ENCODE measurements at places on chromosomes 7 and 10. TPM values are rescaled to one million over a fixed set of nuclear protein-coding genes. Genes with fewer than 3 reads are reported as not detected.

DNA sequence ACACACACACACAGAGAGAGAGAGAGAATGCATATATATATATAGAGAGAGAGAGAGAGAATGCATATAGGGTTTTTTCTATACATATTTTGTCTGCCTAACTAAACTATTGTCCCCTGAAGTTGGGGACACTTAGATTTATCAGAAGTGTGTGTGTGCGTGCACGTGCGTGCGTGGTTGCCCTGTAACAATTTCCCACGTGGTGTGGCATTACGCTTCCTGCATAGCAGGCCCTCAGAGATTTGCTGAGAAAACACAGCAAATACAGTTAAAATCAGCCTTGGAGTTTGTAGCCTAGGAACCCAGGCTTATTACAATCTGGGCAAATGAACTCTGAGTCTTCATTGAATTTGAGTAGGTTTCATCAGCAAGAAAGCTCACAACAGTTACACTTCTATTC lies 14.7 kb downstream of the RNF32 start:
- DNase-seq, result no peak

DNA sequence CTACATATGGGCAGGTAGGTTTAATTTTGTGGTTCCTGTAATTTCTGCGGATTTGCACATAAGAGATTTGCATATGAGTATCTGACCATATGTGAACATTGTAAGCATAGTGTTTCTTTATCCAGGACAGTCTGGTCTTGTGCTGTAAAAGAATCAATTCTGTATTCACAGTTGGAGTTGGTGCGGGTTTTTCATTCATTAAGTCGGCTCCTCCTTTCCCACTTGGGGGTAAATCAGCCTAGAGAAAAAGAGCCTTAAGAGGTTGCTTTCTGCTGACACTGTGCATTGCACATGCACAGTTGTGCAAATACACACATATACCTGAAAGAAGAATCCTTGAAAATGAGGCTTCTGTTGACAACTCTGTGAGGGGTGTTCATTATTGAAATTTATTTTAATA lies 6.1 kb upstream of the CYP26C1 start:
- DNase-seq, result no peak

GRCh38 chr10:63666836-63667383 lies 145.7 kb downstream of the REEP3 start:
- DNase-seq, result no peak

DNA sequence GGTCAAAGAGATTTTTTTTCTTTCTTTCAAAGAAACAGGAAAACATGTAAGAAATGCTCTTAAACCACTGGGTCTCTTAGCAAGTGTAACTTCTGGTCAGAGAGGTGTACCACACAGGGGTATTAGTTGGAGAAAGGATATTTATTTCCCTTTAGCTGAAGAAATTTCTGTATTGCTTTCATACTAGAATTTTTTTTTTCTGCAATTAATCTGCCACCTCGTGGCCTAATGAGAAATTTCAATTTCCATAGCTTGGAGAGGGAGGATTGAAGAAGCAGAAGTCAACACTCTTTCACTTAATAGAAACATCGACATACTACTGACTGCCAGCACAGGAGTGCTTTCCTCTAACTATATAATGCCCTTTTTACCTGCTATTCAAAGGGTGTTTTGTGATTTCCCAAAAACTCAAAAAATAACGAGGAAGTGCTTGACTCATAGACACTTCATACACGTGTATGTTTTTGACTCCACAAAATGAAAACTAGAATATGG lies 177.6 kb upstream of the NAMPT start:
- DNase-seq, result peak; percentile 76

LIPJ gene
- total RNA-seq, result not detected

DNA sequence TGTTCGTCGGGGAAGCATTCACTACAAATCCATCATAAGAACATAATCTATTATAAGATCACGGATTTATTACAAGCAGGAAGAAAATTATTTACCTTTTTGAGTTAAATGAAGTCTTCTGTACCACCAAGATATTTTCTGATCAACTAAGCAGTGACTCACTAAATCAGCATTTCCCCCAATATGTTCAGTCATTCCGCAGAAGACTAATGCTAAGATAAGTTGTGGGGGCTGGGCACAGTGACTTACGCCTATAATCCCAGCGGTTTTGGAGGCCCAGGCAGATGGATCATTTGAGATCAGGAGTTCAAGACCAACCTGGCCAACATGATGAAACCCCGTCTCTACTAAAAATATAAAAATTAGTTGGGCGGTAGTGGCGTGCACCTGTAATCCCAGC lies 144.2 kb upstream of the EGR2 start:
- DNase-seq, result no peak

DNA sequence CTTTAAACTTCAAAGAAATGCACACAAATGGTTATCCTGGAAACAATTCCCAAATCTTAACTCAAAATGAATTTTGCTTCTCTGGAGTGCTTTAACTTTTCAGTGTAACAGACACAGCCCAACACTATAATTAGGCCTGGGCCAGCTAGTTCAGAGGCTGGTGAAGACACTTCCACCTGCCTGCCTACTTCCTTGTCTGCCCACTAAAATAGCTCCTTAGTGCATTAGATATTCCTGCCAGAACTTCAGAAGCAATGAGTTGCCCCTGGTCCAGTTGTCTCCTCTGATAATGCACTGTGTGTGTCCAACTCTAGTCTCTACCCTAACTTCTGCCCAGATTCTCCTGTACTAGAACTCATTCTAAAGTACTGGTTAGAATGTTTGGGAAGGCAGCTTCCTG lies 150.9 kb upstream of the PRSS58 start:
- no peak for DNase-seq

PNLIPRP2 gene
- total RNA-seq, result not detected

DNA sequence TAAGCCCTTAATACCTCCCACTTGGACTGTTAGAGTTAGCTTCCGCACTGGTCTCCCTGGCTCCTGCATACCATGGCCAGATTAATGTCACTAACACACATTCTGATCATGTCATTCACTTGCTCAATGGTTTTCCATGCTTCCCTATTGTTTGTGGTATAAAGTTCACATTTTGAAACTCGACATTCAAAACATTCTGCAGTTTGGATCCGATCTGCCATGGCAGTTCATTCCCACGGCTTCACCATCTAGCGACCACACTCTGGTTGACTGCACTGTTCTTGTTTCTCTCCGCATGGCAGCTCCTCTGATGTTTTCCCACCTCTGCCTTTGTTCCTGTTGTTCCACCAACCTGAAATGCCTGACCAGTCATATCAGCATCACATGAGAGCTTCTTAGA lies 87.4 kb upstream of the WAC start:
- no peak for DNase-seq

- DNase-seq, result no peak
Observed at GRCh38 chr10:125482108-125482507, 200.9 kb downstream of the TEX36 start.

GRCh38 chr7:5404421-5404826 lies 19.2 kb downstream of the TNRC18 start:
- DNase-seq, result no peak

DNA sequence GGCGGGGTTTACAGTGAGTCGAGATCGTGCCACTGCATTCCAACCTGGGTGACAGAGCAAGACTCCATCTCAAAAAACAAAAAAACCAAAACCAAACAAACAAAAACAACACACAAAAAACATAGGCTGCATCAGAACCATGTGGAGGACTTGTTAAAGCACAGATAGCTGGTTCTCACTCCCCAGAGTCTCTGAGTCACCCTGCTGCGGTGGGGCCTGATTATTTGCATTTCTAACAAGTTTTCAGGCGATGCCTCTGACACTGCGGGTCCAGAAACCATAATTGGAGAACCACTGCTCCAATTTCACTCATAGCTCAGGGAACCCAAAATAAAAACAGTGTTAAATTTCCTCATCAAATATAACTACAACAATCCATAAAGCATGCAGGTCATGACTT lies 816.7 kb downstream of the MAGI2 start:
- no peak for DNase-seq

EBLN1 gene
- total RNA-seq, result not detected

ATOH7 gene
- not detected for total RNA-seq

CNOT4 gene
- total RNA-seq, result 25.9 TPM

DNA sequence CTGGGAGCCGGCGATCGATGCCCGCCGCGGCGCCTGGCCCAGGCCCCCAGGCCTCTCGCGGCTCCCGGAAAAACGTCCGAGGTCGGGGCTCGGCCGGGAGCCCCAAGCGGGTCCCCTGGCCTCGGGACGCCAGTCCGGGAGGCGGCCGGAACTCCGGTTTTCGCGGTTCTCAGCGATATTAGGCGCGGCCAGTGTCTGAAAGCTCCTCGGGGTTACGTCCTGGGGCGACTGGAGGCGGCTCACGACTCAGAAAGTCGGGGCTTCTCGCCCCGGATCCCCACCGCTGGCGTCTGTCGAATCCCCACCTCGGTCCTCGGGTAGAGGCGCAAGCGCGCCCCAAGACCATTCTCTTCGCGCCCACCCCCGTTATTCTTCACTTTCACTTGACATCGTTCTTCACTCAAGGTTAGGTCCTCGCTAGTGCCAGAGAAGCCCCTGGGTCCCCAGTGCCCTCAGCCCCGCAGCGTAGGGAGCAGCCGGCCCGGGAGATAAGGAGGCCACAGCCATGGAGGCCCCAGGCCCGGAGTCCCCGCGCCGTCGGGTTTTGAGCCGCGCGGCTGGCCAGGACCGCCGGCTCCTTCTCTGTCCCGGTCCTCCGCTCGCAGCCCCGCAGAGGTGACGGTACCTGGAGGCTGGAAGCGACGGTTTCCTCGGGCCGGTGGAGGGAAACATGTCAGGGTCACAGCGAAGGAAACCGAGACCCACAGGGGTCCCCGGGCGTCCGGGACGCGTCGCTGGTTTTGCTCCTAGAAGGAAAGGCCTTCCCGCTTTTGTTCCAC lies 35.2 kb upstream of the EBLN1 start:
- DNase-seq, result no peak

GRCh38 chr7:7271094-7271874 lies 88.9 kb downstream of the C1GALT1 start:
- DNase-seq, result no peak

DNA sequence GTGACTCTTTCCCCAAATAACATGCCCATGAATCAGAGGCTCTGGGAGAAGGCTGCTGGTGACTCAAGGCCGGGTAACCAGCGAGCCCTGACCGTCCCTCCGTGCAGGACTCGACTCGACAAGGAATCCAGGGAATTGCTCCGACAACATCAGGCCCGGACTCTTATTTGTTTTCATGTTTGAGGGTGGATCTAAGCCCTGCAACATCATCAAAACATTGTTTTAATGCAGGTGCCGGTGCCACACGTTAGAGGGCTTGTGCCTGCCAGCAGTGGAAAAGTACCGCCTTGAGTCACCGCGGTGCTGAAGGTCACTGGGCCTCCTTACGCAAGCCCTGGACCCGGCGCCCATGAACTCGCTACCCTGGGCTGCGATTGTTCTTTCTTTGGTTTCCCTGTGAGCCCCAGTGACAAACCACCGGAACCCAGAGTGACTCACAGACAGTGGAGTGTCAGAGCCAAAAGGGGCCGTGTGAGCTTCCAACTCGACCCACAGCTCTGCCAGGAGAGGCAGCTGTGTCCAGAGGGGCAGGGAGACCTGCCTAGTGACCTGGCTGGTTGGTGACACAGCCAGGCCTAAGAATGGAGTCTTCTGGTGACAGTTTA lies 139.4 kb upstream of the SHH start:
- DNase-seq, result no peak

- DNase-seq, result no peak
Observed at GRCh38 chr10:74432841-74433594, 282.0 kb downstream of the ADK start.

GRCh38 chr10:62001898-62002297 lies 100.4 kb downstream of the ARID5B start:
- DNase-seq, result no peak

CAMK1D gene
- total RNA-seq, result 0.11 TPM

DNA sequence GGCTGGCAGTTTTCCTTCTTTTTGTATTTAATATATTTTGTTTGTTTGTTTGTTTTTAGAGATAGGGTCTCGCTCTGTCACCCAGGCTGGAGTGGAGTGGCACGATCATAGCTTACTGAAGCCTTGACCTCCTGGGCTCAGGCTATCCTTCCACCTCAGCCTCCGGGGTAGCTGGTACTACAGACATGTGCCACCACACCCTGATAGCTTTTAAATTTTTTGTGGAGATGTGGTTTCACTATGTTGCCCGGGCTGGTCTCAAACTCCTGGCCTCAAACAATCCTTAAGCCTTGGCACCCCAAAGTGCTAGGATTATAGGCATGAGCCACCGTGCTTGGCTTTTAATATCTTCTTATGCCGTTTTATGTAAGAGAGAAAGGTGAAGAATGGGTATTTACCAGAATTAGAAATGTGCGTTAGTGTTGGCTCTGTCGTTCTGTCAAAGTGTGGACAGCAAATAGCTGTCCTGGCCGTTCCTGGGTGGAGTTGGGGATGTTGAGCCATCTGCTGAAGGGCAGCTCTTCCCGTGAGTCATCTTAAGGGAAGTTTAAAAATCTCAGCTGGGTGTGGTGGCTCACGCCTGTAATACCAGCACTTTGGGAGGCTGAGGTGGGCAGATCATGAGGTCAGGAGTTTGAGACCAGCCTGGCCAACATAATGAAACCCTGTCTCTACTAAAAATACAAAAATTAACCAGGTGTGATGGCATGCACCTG lies 14.8 kb downstream of the OGDH start:
- DNase-seq, result no peak

DNA sequence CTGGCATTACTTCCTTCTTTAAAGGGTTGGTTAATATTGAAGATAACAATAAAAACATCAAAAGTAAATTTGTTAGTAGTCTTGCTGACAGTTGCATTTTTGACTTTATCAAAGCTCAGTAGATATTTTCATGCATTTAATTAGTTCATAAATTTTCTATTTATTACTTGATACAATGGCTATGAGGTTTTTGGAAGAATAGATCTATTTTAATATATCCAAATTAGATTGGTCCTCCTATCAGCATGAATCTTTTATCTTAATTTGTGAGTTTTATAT lies 16.4 kb downstream of the COL1A2 start:
- no peak for DNase-seq

DKK1 gene
- total RNA-seq, result not detected

GRCh38 chr7:146355216-146355615 lies 238.6 kb downstream of the CNTNAP2 start:
- no peak for DNase-seq

GRCh38 chr10:14173706-14174594 lies 156.8 kb downstream of the FRMD4A start:
- no peak for DNase-seq

DNA sequence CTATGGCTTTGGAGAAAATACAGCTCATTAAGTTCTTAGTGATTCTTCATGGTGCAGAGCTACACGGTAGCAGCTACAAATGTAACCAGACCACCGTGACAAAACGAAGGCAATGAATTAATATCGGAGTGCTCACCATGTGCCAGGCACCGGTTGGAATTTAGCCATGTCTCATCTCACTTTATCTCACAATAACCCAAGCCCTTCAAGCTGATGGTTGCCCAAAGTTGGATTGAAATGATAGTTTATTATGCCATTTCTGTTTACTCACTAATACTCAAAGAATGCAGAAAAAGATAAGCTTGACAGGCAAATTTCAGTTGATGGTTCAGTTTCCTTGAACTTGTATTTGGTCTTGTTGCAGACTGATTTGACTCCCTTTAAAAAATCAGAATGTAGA lies 312.6 kb downstream of the SKIDA1 start:
- no peak for DNase-seq

PTN gene
- total RNA-seq, result not detected

IFIT2 gene
- total RNA-seq, result 0.97 TPM
